ENCODE measurements at places on chromosomes 1 and 21.

DNA sequence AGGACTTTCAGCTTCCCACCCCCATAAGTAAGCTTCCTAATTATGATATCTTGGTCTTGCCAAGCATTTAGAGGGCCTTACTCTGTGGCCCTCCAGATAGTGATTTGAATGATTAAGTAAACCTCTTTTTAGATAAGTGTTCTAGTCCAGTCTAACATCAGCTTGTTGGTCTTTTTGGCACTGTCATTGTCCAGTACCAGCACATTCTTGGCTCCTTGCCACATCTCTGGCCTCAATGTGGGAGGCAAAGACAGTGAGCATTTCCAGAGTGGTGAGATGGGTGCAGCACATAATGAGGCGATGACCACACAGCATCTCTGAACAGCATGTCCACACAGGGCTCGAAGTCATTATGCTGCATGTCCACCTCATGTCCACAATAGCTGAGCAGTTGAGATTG, 6.1 kb downstream of the CAPZA1 start:
- DNase-seq, result no peak

GRCh38 chr1:150696590-150696989, 364 bp downstream of the GOLPH3L start:
- peak; percentile 7 for DNase-seq

GRCh38 chr1:108154314-108154713, 45.8 kb downstream of the SLC25A24 start:
- DNase-seq, result no peak

- no peak for DNase-seq
Measured at GRCh38 chr1:89382479-89382878, 18.6 kb downstream of the GBP6 start.
